ENCODE measurements at places on chromosomes 2 and 18.

- DNase-seq: no peak
These were observed 38.2 kb downstream of the CELF4 start for GRCh38 chr18:37527395-37527794.

DNA sequence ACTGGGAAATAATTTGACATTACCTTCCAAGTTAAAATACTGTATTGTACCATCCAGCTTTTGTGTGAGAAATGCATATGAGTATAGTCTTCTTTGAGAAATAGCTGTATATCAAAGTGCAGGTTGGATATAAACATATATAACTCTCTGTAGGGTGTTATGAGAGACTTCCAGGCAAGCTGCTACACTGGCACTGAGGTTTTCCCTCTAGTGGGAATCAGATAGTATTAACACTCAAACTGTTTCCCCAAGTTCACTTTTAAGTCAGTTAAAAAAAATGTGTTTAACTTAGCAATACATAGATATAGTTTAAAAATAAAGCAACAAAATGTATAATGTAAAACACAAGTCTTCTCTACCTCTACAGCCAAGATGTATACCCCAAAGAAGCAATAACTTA lies 368.4 kb upstream of the SLC8A1 start:
- no peak for DNase-seq

DNA sequence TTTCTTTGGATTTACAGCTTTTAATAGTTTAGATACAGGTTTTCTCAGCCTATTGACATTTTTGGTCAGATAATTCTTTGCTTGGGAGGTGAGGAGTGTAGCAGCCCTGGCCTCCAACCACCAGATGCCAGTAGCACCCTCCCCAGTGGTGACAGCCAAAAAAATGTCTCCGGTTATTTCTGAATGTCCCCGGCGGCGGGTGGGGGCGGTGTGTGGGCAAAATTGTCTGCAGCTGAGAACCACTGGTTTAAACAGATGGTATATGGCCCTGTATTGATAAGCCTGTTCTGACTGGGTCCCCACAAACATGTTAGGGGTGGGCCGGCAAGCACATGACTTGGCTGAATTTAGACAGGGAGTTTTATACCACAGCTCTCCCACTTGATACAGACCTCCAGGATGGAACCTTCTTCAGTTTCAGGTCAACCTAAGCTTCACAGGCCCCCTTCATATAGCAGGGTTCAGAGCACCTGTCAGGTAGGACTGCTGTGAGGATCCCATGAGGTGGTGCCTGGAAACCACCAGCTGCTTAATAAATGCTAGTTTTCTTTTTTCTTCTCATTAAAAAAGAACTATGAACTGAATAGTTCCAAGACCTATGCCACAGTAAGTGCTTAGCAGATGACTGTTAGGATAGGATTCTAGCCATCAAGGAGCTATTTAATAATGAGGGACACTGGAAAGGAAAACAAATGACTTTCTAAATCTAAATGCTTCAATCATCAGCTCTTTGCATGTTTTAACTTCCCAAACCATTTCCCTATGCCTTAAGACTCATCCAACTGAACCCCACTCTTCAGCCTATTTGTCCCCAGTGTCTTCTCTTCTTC lies 18.1 kb downstream of the LPIN2 start:
- peak; percentile 69 for DNase-seq

DNA sequence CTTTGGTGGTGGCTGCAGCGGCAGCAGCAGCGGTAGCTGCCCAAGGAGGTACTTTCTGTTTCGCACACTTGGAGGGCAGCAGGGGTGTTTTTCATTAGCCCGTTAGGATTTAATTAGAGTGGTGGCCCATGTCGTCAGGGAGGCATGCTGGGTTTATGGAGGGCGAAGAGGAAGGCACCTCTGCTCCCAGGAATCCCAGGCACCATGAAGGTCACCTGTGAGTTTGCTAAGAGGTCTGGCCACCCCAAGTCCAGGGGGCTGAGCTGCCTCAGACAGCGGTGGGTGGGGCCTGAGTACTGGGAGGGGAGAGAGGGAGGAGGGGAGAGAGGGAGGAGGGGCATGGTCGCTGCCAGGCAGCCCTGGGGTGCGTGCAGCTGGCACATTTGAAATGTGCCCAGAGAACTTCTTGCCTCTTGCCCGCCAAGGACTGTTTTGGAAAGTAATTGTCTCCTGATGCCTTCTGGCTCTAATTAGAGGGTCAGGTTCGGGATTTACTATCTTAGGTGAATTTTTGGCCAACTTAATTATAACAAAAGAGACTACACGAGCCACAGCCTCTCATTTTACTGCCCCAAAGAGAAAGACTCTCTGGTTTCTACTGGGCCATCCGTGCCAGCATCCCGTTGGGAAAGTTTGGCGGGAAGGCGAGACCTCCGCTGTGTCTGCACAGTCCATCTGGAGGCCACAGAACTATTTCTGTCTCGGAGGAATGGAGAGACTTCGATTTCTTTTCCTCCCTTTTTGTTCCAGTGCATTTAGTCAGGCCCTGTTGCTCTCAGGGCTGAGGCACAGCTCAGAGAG lies 62.0 kb downstream of the GLI2 start:
- no peak for DNase-seq

DNA sequence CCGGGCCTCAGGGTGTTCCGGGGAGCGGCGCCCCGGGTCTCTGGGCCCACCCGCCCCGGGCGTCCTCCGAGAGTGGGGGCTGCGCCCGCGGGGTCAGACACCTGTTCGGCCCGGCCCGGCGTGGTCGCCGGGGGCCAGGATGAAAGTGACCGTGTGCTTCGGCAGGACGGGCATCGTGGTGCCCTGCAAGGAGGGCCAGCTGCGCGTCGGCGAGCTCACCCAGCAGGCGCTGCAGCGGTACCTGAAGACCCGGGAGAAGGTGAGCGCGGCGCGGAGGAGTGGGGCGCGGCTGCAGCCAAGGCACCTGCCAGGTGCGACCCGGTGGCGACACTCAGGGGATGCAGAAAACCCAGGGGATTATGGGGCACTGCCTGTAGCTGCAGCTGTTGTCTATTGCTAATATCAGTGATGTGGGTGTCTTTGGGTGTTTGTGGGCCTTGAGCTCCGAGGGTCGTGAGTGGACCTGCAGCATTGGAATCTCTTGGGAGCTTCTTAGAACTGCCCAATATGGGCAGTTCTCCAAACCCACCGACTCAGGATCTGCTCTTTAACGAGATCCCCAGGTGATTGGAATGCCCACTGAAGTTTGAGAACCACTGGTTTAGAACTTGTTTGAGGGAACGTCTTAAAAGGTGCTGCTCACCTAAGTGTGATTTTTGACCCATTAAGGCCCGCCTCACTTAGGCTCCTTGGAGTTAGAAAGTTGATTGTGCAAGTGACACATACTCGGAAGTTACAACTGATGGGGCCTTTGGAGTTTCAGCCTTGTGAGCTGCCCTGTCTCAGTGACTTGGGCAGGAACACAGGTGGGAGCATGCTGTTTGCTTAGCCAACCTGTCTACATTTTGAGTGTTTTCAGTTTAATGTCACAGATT lies 823 bp downstream of the PARD3B start:
- peak; percentile 20 for DNase-seq

DNA sequence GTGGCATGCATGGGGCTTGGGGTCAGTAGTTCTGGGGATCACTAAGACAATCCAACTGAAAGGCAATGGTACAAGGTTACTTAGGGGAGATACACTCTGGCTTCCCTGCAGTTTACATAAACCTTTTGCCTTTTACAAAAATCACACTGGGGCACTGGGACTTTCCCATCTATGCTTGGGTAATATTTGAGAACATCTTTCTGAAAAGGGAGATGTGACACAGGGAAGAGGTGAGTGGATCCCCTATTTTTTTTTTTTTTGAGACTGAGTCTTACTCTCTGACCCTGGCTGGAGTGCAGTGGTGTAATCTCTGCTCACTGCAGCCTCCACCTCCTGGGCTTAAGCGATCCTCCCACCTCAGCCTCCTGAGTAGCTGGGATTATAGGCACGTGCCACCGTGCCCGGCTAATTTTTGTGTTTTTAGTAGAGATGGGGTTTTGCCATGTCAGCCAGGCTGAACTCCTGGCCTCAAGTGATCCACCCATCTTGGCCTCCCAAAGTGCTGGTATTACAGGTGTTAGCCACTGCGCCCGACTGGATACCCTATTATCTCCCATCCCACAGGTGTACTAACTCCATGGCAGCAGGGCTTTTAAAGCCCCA lies 82.8 kb upstream of the DNMT3A start:
- no peak for DNase-seq

- no peak for DNase-seq
These were observed 262.6 kb upstream of the DDX18 start for GRCh38 chr2:117551858-117552257.

DNA sequence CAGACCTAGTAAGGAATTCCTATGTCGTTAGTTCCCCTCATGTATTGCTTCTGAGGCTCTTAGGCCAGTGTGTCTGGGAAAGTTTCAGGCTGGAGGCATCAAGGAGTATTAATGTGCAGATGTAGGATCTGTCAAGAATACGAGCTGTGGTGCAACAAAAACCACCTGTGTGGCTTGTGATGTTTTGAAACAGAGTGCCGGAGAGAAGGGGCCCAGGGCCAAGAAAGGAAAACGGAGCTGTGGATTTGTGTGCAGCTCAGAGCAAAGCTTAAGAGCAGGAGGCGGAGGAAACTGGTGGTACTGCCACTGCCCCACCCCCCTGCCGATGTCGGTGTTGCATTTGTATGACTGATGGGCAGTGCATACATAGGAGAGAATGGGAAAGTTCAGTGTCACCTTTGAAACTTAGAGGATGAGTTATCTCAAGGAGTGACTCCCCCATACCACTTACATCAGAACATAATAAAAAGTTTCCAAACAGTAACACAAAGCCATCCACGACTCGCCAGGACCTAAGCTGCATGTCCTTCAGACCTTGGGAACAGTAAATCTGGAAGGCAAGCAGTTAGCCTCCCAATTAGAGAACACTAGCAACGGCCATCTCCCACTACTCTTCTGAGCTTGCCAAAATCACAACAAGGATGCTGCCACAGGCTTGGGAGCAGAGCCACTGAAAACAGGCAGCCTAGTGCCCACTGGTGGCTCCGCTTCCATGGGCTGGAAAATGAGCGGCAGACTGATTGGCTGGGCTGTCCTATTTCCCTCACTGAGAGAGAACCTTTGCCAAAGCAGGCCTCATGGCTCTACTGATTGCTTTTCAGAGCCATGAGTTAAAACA lies 152.7 kb upstream of the NT5C1B start:
- DNase-seq: no peak

DNA sequence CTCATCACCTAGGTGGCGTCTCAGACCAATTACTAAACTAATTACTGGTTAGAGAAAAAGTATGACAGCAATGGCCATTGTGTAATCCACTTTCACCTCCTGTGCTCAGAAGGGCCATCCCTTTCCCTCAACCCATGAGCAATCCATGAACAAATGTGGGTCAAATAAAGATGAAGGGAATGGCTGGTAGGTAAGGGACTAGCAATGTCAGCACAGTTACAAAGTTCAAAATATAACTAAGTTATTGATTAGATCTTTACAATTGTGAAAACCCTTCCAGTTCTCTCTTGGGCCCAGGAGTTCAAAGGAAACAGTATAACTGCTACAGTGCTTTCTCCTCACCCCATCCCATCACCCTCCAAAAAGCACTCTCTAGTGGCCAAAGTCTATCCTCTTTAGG lies 98.3 kb downstream of the DTNA start:
- DNase-seq: no peak

DNA sequence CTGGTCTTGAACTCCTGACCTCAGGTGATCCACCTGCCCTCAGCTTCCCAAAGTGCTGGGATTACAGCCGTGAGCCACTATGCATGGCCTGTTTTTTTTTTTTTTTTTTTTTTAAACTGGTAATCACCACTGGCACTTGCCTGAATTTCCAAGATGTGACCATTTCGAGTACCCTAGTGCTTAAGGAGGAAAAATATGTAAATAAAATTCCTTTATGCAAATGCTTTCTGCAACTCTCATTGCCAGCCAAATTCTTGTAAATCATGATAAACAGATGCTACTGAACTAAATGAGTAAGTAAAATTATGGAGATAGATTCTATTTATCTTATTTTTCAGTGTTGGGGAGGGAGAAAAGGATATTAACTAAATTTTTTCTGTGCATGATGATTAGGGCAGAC lies 18.6 kb downstream of the CDCA7 start:
- DNase-seq: no peak

- no peak for DNase-seq
These were observed 88.3 kb downstream of the NBAS start for GRCh38 chr2:15472876-15473275.

DNA sequence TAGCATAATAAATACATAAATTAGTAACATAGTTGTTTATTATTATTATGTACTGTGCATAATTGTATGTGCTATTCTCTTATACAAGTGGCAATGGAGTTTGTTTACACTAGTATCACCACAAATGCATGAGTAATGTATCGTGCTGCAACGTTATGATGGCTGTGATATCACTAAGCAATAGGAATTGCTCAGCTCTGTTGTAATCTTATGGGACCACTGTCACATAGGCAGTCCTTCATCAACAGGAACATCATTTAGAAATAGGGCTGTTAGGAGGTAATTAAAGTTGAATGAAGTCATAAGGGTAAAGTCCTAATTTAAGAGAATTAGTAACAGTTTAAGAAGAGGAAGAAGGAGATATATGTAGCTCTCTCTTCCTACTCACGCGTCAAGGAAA lies 33.8 kb downstream of the TEX51 start:
- DNase-seq: no peak

DNA sequence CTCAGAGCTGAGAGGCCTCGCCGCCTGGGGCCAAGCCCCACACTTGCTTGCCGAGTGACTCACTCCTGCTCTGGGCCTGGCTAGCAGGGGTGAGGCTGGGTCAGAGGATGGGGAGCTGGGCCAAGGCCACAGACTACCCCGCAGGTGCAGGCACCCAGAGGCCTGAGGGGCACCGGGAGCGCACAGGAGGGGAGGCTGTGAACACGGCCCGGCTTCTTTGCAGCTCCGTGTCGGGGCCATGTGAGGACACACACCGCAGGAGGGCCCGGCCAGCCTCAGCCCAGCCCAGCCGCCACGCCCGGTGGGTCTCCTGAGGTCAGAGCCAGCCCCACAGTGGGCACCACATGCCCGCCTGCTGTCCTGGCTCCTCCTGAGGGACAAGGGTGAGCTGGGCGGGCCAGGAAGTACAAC lies 8.4 kb downstream of the GPC1 start:
- DNase-seq: no peak

DNA sequence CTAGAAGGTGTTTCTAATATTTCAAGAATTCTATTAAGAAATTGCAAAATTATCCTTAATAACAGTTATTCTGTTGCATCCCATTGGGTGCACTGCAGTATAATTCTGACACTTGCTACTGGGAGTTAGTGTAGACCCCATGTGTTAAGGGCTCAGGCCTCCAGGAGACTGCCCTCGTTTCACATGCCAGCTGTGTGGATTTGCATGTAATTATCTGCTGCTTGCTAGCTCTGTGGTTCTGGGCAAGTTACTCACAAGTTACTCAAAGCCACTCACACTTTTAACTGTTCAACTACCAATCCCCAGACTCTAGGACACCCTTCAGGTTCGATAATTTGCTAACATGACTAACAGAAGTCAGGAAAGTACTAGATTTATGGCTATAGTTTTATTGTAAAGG lies 38.6 kb downstream of the ST6GAL2 start:
- no peak for DNase-seq

GRCh38 chr18:48781988-48782363 lies 168.8 kb downstream of the SMAD7 start:
- no peak for DNase-seq
